ENCODE measurements at places on chromosomes 16 and 17.

DNA sequence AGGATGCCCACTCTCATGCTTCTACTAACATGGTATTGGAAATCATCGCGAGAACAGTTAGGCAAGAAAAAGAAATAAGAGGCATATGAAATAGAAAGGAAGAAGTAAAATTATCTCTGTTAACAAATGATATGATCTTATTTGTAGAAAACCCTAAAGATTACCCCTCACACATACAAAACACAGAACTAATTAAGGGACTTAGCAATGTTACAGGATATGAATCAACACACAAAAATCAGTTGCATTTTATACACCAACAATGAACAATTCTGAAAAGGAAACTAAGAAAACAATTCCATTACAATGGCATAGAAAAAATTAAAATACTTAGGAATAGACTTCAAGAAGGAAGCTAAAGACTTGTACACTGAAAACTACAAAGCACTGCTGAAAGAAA is 2.7 kb upstream of the CAPNS2 start:
- DNase-seq, result no peak

DNA sequence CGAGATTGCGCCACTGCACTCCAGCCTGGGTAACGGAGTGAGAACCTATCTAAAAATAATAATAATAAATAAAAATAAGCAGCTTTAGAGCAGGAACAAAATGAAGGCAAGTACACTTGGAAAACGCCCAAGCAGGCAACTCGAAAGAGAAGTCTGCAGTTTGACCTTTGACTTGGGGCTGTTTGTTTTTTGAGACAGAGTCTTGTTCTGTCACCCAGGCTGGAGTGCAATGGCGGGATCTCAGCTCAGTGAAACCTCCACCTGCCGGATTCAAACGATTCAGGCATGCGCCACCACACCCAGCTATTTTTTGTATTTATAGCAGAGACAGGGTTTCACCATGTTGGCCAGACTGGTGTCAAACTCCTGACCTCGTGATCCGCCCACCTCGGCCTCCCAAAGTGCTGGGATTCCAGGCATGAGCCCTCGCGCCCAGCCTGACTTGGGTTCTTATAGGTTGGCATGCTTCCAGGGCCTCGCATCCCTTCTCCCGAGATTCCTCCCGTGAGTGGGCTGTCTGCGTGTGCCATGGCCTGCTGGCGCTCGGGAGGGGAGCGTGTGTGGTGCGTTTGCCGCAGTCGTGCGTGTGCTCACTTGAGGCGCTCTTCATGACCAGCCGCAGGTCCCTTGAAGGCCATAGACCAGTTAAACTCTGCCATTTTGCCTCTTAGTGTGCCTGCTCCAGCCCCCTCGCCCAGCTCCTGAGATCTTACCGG is 18.4 kb upstream of the UBE2I start:
- DNase-seq, result no peak

DNA sequence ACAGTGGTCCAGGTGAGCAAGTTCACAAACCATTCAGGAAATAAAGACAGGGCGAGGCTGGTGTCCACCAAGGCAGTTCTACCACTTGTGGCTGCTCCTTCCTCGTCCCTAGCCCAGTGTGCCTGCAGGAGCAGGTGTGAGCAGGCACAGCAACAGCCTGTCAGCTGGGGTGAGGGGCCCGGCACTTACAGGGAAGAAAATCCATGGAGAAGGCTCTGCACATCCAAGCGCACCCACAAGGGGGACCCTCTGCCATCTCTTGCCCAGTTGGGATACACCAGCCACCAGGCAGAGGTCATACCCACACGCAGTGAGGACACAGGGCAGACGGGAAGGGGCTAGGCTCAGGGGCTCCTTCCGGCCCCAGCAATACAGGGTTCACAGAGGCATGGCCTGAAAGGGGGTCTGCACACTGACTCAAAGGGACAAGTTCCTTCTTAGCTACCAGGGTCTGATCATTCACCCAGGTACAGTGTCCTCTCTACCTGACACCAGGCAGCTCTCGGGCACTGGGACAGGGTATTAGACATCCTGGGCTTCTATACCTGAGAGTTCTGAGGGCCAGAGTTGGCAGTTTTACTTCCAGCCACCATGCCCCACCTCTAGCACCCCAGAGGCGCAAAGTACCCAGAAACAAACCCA is 27.0 kb downstream of the CDIP1 start:
- DNase-seq, result no peak

- no peak for DNase-seq
Observed at GRCh38 chr17:29133121-29133713, 47.0 kb downstream of the MYO18A start.

- no peak for DNase-seq
Observed at GRCh38 chr16:84885342-84885910, 65.6 kb downstream of the CRISPLD2 start.

GRCh38 chr16:56005958-56006357 is 130.8 kb upstream of the CES5A start:
- DNase-seq, result no peak

- no peak for DNase-seq
Observed at GRCh38 chr17:66682283-66682682, 152.6 kb upstream of the CACNG5 start.

- no peak for DNase-seq
Observed at GRCh38 chr16:60642956-60643355, 1393.3 kb downstream of the CDH8 start.

GRCh38 chr16:69171325-69172084 is 15.5 kb upstream of the SNTB2 start:
- no peak for DNase-seq

DNA sequence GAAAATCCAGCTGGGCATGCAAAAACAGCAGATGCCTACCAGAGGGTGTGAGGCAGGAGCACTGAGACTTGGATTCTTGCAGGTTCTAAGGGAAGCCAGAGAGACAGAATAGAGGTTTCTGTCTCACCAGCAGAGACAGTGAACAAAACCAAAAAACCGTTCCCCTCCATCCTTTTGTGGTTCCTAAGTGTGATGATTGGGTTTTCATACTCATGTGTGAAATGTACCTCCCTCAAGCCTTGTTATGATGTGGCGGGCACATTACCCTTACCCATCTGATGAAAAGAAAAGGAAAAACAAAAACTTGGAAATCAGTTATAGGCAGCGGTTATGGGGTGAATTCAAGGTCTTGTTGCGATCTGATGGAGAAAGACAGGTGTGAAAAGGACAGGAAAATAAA is 172.6 kb upstream of the CDH13 start:
- DNase-seq, result no peak

DNA sequence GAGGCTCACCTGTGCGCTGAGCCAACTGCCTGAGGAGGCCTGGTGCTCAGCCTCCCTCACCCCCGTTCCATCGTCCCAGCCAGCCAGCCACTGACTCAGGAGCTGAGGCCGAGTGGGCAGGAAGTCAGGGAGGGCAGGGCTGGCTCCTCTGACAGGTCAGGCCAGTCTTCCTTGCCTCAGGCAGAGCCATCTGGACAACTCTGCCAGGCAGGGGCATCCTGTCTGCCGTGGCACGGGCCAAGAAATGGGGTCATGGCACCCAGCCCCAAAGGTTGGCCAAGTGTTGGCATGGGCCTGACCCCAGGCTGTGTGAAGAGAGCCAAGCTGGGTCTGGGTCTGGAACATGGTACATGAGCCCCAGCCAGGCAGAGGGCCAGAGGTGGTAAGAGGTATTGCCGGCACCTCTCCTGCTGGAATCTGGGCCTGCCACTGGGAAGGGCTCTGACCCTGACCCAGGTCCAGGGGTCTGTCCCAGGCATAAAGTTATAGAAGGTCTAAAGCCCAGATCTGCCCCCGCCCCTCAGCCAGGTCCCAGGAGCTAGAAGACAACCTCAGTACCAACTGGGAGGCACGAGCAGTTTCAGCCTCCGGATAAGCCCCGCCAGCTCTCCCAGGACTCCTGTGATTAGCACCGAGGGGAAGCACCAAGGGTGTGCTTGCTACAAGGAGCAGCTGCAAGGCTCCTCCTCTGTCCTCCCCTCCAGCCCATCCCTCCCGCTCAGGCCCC is 2.5 kb upstream of the VASN start:
- DNase-seq, result no peak

Measured in CD8-positive, alpha-beta memory T cell (primary cell).